ENCODE measurements at places on chromosomes 16 and 17.
A peak's percentile ranks its signal among the peaks of the same experiment; 100 is the strongest.

- DNase-seq: no peak
Measured at GRCh38 chr17:34389126-34389750, 26.2 kb upstream of the CCL1 start.

- DNase-seq: no peak
Measured at GRCh38 chr16:12764813-12765488, 38.7 kb downstream of the CPPED1 start.

DNA sequence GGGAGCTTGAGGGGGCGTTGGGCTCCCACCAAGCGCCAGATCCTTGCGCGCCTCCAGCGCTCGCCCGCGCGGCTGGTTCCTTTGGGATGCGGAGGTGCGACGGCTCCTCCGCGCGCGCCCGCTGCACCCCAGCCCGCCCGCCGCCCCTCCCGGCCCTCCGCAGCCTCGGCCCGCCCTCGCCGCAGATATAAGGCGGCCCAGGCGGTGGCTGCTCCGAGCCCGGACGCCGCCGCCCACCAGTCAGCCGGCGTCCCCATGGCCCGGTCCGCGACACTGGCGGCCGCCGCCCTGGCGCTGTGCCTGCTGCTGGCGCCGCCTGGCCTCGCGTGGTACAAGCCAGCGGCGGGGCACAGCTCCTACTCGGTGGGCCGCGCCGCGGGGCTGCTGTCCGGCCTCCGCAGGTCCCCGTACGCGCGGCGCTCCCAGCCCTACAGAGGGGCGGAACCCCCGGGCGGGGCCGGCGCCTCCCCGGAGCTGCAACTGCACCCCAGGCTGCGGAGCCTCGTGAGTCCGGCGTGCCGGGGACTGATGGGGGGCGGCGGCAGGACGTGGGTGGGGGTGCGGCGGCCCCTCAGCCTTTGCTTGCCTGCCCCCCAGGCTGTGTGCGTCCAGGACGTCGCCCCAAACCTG, at the start of gene NPB:
NPB (plus strand) TSS at position 216 of the 630 bp plus-strand sequence; CDS start at position 256, 40 bp downstream.
- DNase-seq: no peak

GRCh38 chr17:40290629-40291280, 3.1 kb downstream of the CDC6 start:
- no peak for DNase-seq

- DNase-seq: no peak
Measured at GRCh38 chr17:68097161-68097805, 61.7 kb downstream of the KPNA2 start.

GRCh38 chr16:61831351-61831917, 204.8 kb downstream of the CDH8 start:
- no peak for DNase-seq

DNA sequence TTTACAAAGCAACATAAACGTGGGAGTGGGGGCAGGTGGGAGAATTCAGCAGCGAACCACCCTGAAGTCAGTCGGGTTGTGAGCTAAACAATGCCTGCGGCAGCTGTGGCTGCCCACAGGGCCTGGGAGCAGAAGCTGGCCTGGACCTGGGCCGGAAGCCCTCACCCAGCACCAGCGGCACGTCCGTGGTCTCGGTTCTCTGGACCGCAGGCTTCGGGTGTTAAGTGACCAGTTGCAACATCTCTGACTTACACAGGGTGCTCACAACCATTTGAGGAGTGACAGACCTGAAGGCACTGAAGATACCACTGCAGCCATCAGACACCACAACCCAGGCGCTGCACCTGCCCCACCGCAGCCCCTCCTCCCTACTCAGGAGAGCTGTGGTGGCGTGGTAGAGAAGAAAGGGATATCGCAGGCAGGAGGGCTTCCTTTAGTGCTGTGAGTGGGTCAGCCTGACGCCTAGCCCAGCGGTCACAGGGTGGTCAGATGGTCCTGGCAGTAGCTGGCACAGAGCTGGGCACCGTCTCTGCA, 33.8 kb downstream of the CBFA2T3 start:
- no peak for DNase-seq

DNA sequence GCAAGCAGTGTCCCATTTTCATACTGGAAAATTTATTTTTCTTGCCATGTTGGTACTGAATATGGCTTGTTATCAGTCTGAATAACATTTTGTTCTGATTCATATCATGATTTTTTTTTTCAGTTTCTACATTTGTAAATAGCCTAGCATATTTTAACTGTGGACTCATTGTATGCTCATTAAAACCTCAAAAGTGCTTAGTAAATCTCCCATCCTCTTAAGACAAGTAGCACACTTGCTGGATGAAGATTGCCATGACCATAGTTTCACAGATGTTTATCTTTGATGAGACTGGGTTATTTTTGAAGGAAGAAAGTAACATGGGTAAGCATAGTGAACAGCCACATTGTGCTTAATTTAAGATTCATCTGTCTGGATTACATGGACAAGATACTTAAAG, 878 bp downstream of the KRT10 start:
- no peak for DNase-seq

DNA sequence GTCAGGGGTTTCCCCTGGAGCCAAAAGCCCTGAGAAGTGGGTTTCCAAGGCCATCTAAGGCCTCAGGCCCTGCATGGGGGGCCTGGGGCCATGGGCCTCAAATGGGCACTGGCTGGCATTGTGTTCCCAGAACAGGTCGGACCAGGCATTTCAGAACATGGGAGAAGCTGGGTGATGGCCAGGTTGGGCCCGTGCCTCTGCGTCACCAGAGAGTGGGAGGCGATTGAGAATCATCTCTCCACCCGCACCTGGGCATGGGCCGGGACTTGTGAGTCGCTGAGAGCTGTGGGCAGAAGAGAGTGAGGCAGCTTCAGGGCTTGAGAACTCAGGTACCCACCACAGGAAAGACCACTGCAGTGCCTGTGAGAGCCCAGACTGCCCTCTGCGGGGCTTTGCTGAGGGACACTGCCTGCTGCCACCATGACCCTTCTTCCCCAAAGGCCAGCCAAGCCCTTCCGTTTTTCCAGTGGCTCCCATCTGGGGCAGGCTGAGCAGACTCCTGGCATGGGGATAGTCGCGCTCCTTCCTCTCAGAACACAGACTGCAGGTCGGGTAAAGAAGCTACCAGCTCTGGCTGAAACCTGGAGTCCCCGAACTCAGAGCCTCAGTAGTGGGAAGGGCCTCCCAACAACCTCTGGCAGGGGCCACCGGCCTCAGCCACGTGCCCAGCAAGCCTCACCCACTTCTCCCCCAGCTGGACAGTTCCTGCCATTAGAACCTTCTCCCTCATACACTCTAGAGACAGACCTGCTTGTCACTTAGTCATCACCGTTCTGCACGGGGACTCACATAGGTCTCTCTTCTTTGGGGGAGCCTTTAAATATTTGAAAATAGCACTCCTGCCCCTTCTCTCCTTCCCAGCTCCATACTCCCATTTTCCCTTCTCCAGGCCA, 1.6 kb downstream of the RAB11FIP4 start:
- no peak for DNase-seq

- no peak for DNase-seq
Measured at GRCh38 chr16:78444-79150, 572 bp downstream of the MPG start.

DNA sequence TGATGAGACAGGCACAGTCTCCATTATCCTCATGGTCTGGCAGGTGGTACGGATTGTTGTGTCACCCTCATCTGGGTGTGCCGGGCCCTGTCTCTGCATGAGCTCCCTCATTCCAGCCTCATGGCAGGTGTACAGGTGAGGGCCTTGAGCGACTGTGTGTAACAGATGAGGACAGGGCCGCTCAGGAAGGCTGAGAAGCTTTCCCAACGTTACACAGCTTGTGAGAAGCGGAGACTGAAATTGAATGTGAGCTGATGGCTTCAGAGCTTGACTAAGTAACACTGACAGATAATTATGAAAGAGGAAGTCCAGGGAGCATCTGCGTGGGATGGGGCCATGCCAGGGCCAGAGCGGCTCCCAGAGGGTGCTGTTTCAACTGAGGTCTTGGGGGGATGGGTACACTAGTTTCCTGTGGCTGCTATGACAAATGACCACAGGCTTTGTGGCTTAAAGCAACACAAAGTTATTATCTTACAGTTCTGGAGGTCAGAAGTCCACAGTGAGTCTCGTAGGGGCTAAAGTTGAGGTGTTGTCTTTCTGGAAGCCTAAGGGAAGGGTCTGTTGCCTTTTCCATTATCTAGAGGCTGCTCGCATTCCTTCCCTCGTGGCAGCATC, 36.7 kb downstream of the CMIP start:
- peak; percentile 72 for DNase-seq

- DNase-seq: no peak
Measured at GRCh38 chr16:82628088-82628423, 1.3 kb downstream of the CDH13 start.

DNA sequence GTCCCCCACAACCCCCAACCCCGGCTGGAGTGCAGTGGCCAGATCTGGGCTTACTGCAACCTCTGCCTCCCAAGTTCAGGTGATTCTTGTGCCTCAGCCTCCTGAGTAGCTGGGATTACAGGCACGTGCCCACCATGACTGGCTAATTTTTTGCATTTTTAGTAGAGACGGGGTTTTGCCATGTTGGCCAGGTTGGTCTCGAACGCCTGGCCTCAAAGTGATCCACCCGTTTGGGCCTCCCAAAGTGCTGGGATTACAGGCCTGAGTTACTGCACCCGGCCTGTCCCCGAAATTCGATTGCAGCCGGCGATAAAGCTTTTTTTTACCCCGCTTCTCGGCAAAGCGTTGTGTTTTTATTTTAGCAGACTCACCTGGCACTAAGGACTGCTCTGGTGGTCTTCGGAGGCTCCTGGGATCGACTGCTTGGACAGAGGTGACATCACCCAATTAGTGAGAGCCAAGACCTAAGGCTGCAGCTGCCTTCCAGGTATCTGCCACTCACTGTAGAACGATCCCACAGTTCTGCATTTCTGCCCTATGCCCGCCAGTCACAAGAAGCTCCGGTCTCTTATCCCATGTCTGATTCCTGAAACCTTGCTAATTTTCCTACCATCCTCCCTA, 82.2 kb upstream of the ARL4D start:
- peak; percentile 26 for DNase-seq

Data from CMK (cell line).